ENCODE measurements at places on chromosomes 5 and 9.
A peak's percentile ranks its signal among the peaks of the same experiment; 100 is the strongest.

DNA sequence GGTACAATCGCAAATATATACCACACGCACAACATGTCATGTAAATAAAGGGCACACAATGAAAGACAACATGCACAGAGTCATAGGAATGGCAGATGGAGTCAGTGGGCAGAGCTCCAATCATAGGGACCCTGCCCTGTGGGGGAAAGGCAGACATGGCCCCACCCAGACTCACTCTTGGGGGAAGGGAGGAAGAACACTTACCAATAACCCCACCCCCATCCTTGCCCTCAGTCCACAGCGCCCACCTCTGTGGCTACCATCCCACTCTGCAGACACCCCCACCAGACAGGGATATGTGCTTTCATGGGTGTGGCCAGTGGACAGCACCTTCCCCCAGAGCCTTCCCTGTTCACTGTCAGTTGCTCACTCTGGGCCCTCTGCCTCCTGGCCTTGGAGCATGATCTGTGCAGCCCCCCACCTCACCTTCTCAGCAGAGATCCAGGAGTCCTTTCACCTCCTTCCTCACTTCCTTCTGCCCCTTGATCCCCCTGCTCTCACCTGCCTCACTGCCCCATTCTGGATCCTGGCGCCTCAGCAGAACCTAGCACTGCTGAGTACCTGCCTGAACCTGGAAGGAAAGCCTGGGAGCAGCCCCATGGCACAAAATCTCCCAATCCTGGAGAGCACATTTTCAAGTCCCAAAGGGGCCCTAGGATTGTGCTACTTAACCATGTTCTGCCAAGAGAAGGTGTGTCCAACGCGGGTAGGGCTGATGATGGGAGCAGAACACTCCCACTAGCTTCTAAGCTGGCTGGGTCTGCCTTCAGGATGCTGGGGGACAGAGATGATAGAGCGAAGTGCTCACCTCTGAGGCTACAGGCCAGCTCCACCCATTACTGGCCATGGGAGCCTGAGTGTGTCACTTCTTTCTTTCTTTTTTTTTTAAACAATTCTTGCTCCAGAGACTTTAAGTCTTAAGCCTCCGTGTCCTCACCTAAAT is 1.5 kb upstream of the PHF19 start:
- DNase-seq = no peak

DNA sequence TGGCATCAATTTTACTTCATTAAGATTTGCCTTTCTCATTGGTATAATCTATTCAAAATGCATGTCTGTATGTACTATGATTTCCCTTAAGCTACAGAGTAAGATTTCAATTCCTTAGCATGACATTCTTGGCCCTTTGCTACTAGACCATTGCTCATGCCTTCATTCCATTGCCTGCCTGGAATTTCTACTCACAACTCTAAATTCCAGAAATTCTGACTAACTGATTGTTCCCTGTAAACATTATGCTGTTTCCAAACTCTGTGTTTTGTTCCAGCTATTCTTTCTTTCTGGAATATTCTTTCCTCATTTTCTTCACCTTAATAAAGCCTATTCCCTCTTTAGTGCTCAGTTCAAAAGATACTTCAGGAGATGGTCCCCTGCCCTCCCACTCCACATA is 568.8 kb upstream of the SEMA6A start:
- no peak for DNase-seq

GRCh38 chr5:150113047-150113744 is 26.8 kb upstream of the CSF1R start:
- DNase-seq = no peak

DNA sequence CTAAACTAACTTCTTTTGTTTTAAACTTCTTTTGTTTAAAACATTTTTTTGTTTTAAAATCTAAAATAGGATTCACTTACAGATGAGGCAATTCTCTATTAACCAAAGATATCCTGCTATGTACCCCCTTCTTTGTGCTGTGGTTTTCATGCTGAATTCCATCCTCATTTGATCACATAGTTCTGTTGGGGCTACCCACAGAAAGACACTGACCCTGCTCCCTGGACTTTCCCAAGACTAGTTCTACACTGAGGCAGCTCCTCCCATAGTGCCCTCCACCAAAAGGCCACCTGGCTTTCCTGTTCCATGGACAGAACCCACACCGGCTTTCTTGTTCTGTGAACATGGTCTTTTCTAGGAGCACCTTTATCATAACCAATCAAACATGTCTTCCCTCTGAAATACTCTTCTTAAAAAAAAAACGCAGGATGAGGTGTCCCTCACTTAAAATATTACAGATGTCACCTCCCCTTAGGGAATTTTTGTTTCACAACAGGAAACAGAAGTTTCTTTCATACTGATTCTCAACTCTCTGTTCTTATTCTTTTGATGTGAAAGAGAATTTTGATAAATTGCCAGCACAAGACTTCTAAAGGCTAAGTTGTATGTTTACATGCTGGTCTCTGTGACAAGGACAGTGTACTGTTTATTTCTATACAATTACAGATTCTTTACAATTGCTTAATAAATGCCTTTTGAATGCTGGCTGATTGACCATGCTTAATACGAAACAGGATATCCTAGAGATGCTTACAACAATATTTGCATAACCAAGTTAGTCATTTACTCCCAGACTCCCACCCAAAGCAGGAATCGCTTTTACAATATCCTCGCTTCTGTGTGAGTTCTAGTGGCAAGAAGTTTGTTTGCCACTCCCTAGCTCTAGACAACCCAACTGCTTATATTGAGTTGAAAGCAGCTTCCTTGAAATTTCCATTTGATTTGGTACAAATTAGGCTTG is 300.4 kb downstream of the DTWD2 start:
- DNase-seq = no peak

GRCh38 chr9:16461851-16462250 is 408.6 kb downstream of the BNC2 start:
- no peak for DNase-seq

DNA sequence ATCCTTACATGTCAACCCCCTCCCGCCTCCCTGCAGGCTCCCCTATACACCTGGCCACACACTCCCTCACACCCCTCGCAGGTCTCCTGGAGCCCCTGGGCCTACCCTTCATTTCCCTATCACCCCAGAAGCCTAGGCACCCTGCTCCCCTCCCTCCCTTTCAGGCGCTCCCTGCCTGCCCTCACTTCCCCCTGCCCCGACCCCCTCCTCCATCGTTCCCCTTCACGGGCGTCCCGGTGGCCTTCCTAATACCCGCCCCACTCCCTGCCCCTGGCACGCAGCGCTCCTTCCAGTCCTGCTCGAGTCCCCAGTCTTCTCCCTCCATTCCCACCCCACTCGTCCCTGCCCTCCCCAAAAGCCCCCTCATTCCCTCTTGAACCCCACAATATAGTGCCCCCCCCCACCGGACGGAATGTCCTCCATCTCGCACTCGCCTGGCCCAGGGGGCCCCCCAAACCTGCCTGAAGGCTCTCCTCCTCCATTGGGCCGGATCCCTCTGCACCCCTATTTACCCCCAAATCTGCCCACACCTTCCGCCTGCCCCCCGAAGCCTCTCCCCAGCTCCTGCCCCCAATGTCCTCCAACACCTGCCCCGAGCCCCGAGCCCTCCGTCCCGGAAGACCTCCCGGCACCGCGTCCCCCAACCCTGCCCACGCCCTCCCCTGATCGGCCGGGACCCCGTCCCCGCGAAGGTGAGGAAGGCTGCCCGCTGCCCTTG is 746 bp downstream of the STRBP start:
- no peak for DNase-seq

DNA sequence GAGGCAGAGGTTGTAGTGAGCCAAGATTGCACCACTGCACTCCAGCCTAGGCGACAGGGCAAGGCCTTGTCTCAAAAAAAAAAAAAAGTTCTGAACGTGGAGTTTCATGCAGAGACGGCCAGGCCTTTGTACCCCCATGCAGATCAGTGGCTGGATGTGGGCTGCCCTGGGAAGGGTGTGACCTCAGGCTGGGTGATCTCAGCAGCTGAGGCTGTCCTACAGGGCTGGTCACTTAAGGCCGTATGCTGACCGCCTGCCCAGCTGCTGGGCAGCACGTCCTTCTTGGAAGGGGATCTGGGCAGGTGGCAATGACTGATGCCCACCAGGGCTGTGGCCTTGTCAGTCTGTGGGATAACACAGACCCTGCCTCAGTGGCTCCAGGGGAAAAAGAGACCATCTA is 37.2 kb upstream of the GRHPR start:
- no peak for DNase-seq

DNA sequence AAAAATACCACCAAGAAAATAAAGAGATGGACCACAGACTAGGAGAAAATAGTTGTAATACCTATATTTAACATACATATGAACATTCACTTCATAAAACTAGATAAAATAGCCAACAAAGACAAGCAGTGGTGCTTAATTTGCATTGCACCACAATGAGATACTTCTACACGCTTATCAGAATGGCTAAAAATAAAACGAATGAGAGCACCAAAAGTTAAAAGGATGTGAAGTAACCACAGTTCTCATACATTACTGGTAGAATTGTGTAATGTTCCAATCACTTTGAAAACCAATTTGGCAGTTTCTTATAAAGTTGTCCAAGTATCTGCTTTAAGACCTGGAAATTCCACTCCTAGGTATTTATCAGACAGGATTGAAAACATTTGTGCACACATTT is 198.9 kb upstream of the SGCD start:
- DNase-seq = no peak

DNA sequence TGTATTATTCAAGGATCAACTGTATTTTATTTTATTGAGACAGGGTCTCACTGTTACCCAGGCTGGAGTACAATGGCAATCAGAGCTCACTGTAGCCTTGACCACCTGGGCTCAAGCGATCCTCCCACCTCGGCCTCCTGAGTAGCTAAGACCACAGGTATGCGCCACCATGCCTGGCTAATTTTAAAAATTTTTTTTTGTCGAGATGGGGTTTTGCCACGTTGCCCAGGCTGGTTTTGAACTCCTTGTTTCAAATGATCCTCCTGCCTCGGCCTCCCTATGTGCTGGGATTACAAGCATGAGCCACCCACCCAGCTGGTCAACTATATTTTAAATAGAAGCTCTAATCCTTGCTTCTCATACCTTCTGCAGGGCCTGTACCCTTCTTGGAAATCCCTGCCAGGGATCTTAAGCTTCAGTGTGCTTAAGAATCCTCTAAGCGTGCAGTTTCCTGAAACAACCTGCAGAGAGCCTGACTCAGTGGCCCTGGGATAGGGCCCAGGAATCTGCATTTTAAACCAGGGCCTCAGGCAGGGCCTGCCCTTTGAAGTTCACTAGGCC is 2.9 kb downstream of the AKNA start:
- no peak for DNase-seq

GRCh38 chr5:77379558-77380061 is 112.5 kb downstream of the WDR41 start:
- DNase-seq = peak; percentile 45

- DNase-seq = no peak
Observed at GRCh38 chr9:114061830-114062474, 16.1 kb downstream of the AMBP start.

DNA sequence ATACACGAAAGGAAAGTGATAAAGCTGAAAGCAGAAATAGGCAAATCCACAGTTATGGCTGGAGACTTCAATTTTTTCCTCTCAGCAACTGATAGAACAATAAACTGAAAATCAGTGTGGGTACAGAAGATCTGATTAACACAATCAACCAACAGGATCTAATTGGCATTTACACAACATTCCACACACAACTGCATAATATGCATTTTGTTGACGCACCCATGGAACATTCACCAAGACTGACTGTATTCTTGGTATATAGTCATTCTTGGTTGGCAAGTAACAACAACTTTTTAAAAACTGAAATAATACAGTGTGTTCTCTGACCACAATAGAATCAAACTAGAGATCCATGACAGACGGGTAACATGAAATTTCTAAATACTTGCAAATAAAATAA is 218.7 kb upstream of the S1PR3 start:
- no peak for DNase-seq

- no peak for DNase-seq
Observed at GRCh38 chr5:82058710-82059109, 86.9 kb downstream of the ATG10 start.
